ENCODE measurements at places on chromosomes 12 and 14.

GRCh38 chr12:131827961-131828534, at the start of gene MMP17:
Gene MMP17 (plus strand): TSS chr12:131828393. CDS start chr12:131828495, 102 bp downstream.
- peak; percentile 85 for DNase-seq

- DNase-seq = no peak
Measured at GRCh38 chr14:64849940-64850339, 29.8 kb downstream of the SPTB start.

DNA sequence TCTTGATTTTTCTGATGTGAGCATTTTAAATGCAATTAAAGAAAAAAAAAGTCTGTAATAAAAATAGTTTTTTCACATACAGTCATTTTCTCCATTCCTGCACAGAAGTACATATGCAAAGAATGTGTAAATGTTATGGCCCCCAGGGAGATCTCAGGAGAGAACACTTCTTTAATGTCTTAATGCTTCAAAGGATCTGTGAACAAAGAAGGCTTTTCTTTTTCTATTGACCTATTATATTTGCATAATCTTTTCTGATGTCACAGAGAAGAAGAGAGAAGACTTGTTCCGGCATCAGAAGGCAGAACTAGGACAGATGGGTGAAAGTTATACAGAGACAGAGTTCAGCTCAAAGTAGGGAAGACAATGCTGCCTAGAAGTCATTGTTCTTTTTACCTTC, 413.5 kb upstream of the STXBP6 start:
- DNase-seq = no peak

- peak; percentile 55 for DNase-seq
Measured at GRCh38 chr12:97159377-97159776, 252.3 kb downstream of the NEDD1 start.

- DNase-seq = no peak
Measured at GRCh38 chr12:45532113-45532512, 197.4 kb upstream of the ARID2 start.

DNA sequence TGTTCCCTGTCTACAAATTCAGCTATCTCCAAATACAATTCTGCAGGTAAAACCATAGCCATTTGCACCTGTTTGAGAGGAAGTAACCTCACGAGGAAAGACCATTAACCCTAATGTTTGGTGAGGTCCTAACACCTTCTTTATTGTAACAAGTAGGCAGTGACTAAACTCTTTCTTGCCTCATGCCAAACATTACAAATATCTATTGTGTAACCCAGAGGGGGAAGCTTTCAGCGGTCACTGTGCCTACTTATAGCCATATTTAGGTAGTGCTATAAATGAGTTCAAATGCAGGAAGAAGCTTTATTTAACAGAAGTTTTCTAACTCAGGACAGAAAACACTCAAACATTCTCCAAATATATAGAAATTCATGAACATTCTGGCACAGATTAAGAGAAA, 252.7 kb downstream of the LRFN5 start:
- DNase-seq = no peak

GRCh38 chr12:106141452-106141851, 2.7 kb upstream of the NUAK1 start:
- DNase-seq = peak; percentile 53

DNA sequence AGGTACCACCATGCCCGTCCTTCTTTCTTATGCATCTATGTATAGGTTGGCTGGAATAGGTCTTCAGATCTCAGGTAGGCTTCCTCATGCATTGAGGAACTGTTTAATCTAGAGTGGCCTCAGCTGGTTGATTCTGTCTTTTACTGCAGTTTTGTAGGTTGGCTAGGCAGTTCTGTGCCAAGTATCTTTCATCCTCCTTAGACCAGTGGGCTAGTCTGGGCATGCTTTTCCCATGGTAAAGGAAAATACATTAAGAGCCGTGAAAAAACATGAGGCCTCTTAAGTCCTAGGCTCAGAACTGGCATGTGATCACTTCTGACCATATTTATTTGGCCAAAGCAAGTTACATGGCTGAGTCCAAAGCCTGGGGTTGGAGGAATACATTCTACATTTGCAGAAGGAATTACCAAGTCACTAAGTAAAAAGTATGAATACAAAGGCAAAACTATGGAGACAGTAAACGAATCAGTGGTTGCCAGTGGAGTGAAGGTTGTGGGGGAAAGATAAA, 137.3 kb downstream of the WIF1 start:
- DNase-seq = no peak
